Naive B cell (primary cell): ENCODE measurements at places on chromosomes 5 and 9.

DNA sequence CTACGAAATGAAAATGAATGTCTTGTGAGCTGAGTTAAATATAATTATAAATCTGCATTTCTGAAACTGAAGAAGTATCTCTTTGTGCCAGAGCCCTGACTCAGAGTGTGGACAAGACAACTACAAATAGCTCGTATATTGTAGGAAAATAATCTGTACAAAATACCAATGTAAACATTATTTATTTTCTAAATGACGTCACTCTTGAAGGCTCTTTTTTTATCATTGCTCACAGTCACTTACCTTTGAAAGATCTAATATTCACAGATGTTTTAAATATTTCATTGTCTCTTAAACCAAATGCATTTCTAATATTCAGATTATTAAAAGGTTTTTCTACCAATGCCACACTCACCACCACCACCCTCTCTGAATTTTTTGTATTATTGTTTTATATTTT lies 226.1 kb downstream of the SLCO4C1 start:
- H3K27me3 ChIP-seq = no peaks in the 10 kb centered on the region
- H3K4me3 ChIP-seq = no peak overlapping the region
- no peaks in the 10 kb centered on the region for H3K36me3 ChIP-seq
- no peaks in the 10 kb centered on the region for H3K4me1 ChIP-seq

GRCh38 chr9:589723-590122 lies 251.8 kb upstream of the DMRT1 start:
- H3K4me3 ChIP-seq = no peak overlapping the region
- H3K27ac ChIP-seq = no peak overlapping the region
- H3K4me1 ChIP-seq = no peaks in the 10 kb centered on the region
- peaks cover 10% of the 10 kb centered on the region for H3K27me3 ChIP-seq
- H3K36me3 ChIP-seq = no peaks in the 10 kb centered on the region
- DNase-seq = no peak

- peak overlapping the region; percentile 39 for H3K27ac ChIP-seq
- H3K4me3 ChIP-seq = peak overlapping the region; percentile 67
- H3K4me1 ChIP-seq = peaks cover 26% of the 10 kb centered on the region
- peaks cover 8% of the 10 kb centered on the region for H3K36me3 ChIP-seq
- H3K27me3 ChIP-seq = peaks cover 10% of the 10 kb centered on the region
Measured at GRCh38 chr9:97502984-97503861, 1.8 kb downstream of the TMOD1 start.

DNA sequence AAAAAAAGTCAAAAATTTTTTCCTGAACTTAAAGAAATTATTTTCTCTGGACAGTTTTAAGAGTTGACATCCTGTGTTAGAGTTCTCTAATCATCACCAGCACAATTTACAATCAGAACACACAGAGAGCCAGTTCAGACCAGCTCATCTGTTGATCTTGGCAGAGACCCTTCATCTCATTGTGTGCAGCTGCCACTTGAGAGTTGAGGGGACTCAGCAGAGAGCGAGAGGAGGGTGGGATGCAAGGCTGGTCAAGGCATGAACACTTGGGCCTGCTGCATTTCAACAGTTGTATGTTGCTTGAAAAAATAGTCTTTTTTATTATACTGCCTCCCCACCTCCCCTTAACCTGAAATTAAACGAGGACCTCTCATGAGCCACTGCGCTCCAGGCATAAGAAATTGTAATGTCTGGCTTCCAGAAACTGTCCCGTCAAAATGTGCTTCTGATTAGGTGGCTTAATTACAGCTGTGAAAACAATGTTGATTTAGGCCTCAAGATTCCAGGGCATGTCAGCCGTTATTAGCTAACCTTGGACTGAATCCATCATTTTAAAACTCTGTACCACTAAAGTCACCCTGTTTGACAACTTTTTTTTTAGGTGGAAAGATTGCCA lies 383.6 kb downstream of the CCDC171 start:
- no peak overlapping the region for H3K27ac ChIP-seq
- no peaks in the 10 kb centered on the region for H3K27me3 ChIP-seq
- H3K4me1 ChIP-seq = no peaks in the 10 kb centered on the region
- H3K4me3 ChIP-seq = no peak overlapping the region
- H3K36me3 ChIP-seq = no peaks in the 10 kb centered on the region

DNA sequence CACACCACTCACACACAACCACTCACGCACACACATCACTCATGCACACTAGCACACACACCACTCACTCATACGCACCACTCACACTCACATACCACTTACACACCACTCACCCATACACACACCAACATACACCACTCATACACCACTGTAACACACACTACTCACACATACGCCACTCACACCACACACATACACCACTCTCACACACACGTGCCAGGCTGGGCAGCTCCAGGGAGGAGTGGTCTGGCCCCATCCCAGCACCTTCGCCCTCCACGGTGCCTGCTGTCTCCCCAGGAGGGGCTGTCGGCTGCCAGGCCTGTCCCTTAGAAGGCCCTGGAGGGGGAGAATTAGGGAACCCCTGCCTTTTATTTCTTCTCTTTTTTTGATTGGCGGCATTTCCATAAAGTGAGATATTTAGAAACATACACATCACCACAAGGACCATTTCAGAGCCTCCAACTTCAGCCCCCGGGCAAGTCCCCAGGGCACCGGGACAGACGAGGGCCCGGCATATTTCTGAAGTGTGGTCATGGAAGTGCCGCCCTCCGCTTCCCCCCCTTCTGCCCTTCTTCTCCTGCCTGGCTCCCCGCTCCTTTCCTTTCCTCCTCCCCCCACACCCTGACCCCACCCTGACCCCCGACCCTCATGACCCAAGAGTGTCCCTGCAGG lies 6.3 kb upstream of the ASB6 start:
- H3K4me3 ChIP-seq = no peak overlapping the region
- no peaks in the 10 kb centered on the region for H3K4me1 ChIP-seq
- no peaks in the 10 kb centered on the region for H3K36me3 ChIP-seq
- no peak overlapping the region for H3K27ac ChIP-seq
